WTC11 (cell line): ENCODE measurements at places on chromosomes 1 and 21. TPM values are rescaled to one million over a fixed set of nuclear protein-coding genes. Genes with fewer than 3 reads are reported as not detected.

The PDIK1L gene
- 4.0 to 5.5 TPM (median 4.3 TPM) in 3 replicates for total RNA-seq

DNA sequence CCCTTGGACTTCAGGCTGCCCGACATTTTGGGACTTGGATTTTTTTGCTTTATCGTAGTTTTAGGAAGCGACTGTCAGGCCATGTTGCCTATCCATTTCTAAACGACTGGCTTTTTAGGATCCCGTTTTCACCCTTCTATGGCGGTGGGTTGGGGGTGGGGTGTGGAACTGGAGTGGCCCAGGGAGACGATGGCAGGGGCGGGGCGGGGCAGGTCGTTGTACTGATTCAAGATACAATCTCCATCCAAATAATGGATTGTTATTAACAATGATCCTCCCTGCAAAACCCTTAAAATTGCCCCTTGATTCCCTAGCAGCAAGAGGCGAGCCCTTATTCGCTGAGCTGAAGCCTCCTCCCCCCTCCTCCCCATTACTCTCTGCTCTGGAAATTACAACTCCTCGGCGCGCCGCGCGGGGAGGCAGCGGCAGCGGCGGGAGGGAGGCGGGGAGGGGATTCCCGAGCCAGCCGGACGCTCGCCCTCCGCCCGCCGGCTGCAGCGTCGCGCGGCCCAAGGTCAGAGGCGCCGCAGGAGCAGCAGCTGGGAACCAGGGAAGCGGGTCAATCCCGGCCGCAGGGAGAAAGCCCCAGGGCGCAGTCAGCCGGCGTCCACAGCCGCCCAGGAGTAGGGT, at the start of gene TRIM67:
TRIM67 (plus strand) TSS at position 392 of the 630 bp plus-strand sequence. CDS start 912 bp downstream, outside the sequence.
- DNase-seq: peak; percentile 45

The PROK1 gene
- total RNA-seq: not detected in 3 replicates

GRCh38 chr1:190477762-190478148, at the start of gene BRINP3:
Gene BRINP3 (minus strand): TSS chr1:190477864.
- DNase-seq: no peak

DNA sequence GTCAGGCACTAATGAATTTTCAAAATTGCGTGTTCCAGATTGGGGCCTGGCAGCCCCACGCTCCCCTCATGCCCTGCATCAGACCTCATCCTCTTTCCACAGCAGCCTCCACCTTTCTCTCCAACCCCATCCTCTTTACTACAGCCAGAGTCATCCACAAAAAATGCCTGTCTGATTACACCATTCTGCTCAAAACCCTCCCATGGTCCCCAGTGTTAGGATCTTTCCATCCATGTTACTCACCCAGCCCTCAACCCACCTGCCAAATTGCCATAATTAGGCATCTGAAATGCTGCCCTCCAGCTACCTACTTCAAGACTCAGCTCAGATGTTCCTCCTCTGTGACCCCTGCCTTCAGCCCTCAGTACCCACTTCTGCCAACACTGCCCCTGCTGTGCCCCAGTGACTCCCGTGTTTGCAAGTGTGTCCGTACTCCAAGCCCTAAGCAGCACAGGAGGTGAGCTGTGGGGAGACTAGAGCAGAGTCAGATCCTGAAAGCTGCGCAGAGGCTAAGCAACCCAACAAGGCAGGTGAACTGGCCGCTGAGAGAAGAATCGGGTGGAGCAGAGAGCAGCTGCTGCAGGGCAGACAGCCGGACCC, 715 bp upstream of the ARTN start:
- no peak for DNase-seq

DNA sequence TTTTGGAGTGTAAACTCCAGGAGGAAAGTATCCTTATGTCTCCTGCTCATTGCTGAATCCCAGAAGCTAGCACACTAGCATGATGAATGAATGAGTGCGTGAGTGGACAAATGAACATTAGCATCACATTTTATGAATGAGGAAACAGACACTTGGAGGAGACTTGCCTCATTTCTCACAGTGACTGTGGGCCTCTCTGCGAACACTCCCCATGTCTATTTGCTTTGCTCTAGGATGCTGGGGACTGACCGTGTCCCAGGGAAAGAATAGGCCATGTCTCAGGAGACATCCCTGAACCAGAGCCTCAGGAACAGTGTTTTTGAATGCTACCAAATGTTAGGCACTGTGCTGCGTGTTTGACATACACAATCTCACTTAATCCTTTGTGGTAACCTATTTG, 140.9 kb downstream of the OMA1 start:
- DNase-seq: no peak

The RGS4 gene
- total RNA-seq: 0.41 to 3.2 TPM (median 0.92 TPM) in 3 replicates

GRCh38 chr1:38062361-38063288, 16.0 kb upstream of the POU3F1 start:
- DNase-seq: no peak

The RXRG gene
- total RNA-seq: not detected in 3 replicates

DNA sequence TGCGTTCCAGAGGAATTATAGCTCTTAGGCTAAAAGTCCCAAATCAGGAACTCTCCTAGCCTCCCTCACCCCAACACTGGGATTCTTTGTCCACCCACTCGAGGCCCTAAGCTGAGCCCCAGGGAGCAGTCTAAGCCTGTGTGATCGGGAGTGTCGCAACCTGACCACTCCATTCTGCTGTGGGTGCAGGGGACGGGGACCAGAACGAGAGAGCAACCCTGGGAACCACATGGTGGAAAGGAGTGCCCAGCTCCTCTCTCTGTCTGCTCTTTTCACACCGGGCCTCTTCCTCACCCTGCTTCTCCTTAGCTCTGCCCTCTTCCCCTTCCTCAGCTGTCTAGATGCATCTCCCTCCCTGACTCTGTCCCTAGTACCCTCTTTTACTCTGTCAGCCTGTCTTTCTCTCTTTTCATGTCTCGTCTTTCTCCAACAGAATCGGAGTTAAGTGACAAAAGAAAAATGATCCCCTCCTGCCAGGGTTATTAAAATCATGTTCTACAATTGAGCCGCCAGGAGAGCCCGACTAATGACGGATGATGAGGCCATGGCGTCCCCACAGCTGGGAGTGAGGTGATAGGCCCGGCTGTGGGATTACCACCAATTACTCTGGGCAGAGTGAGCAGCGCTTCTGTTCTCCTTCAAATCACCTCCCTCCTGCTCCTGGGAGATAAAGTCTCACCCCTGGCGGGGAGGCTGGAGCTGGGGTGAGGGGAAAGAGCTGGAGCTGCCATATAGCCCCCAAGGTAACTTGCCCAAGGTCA, 34.5 kb upstream of the CSF3R start:
- no peak for DNase-seq

GRCh38 chr1:182149411-182149965, 88.0 kb upstream of the ZNF648 start:
- no peak for DNase-seq

- DNase-seq: no peak
These were observed 94.6 kb upstream of the TENT5C start for GRCh38 chr1:117511273-117511672.

The BMP8B gene
- total RNA-seq: 0.74 to 0.92 TPM (median 0.82 TPM) in 3 replicates

- DNase-seq: no peak
These were observed 4.8 kb upstream of the MDM4 start for GRCh38 chr1:204511366-204511765.

The PRR9 gene
- total RNA-seq: not detected in 3 replicates

The LCE6A gene
- not detected in 3 replicates for total RNA-seq

The PYHIN1 gene
- total RNA-seq: 0.11 TPM in 1 of 3 replicates, not detected in the others

The TPTE gene
- not detected in 3 replicates for total RNA-seq

The CD247 gene
- 1.0 to 1.8 TPM (median 1.8 TPM) in 3 replicates for total RNA-seq

GRCh38 chr1:238953448-238954010, 432.8 kb upstream of the CHRM3 start:
- DNase-seq: no peak

The LDLRAD2 gene
- 0.63 to 1.3 TPM (median 0.85 TPM) in 3 replicates for total RNA-seq

- no peak for DNase-seq
These were observed 47.2 kb upstream of the PRMT6 start for GRCh38 chr1:107009281-107009680.

The NUDT4B gene
- not detected in 3 replicates for total RNA-seq

GRCh38 chr1:28199328-28200233, 23.1 kb upstream of the PTAFR start:
- DNase-seq: no peak

GRCh38 chr1:153058826-153059784, 1.8 kb upstream of the SPRR2A start:
- DNase-seq: no peak

DNA sequence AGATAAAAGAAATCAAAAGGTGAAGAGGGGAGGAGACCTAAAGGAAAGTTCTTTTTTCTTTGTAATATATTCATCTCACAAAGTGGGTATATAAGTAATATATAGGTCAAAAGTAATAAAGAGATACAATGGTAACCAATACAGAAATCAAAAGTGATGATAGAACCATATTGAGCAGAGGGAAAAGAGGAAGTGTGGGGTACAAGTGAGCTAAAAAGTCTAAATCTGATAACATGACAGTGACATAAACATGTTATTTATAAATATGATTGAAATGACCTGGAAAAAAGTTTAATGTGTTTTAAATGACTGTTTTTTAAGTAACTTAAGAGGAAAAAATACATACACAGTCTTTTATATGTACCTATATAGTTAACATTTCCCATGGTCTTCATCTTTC, 70.5 kb downstream of the MRPL39 start:
- DNase-seq: no peak

The RAB3B gene
- total RNA-seq: 33.7 to 36.9 TPM (median 34.1 TPM) in 3 replicates

The LCE1C gene
- not detected in 3 replicates for total RNA-seq
